ENCODE measurements at places on chromosomes 1 and 21.

DNA sequence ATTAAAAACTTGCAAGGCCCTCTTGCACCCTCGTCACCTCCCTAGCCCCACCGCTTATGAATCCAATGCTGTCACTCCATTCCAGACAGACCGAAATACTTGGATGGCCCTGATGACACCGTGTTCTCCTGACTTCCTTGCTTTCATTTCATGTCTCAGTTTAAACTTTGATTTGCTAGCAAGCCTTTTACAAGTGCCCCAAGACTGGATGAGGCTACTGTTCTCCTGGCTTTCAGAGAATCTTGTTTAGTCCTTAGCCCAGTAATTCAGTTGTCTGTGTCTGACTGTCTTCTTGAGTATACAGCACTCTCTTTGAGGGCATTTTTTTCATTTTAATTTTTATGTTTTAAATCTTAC, 824 bp upstream of the IFI44L start:
- DNase-seq = no peak

GRCh38 chr1:201653233-201653632, 114.3 kb downstream of the NAV1 start:
- DNase-seq = no peak

DNA sequence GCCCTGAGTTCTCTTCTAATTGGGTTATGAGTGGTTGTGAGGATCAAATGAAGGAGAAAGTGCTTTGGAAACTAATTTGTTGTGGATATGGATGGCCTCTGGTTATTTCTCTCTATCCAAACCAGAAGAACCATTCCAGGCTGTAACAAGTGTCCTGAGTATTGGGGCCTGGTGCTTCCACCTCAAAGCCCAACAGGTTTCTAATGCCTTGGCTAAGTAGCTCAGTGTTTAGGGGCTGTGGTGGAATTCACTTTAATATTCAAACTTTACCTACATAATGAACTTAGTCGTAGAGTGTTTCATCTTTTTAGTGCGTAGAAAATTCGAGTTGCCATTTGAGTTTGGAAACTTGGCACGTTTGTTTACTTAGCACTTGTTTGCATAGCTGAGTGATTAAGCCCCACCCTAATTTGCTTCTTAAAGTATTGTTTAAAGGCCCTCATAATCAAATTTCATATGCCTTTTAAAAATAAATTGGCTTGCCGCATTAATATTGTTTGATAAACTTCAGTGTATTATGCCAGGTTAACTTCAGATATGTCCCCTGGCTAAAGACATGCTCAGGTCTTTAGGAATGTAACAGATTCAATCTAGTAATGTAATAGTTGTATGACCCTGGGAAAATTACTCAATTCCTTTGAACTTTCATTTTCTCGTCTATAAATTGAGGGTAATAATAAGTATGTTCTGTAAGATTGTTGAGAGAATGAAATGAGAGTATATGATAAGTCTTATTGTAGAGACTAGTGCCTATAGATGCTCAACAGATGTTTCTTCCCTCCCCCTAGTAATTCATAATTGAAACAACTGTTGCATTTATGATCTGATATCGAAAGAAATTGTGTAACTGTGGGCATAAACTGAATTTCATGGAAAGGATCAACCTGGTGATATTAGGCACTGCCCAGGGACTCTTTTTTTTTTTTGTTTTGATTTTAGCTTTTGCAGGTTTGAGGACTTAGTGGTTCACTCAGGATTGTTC, 1.6 kb downstream of the AGO4 start:
- no peak for DNase-seq

DNA sequence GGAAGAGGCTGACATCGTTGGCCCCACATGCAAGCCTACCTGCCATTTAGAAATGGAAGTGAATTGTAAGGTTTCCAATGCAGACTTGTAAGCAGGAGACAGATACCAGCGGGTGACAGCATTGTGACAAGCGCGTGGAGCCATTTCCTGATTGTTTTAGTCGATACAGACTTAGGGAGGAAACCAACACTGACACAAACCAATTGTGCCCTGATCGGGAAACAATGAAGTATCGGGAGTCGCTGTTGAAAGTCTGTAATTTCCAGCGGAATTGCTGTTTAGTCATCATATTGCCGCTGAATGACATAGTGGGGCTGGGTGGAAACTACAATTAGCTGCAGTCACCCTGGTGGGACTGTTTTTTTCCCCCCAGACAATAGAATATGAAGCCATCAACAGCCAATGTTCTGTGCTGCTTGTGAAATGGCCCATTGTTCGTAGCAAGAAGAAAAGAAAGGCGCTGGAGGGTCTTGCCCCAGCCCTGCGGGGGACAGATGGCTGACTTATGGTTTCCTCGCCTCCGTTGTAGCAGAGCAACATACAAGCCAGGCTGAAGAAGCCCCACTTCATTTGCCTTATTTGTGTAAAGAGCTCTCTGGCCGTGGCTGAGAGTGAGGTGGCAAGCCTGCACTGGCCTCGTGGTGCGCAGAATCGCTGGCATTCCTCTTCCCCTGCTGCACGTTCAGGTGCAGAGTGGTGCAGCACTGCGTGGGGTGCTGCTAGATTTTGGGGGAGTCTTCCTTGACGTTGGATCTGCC, 462.7 kb downstream of the CAMTA1 start:
- no peak for DNase-seq

- DNase-seq = no peak
Observed at GRCh38 chr1:244830639-244831038, 4.8 kb upstream of the COX20 start.
